Suprapubic skin (tissue), 4 donors: ENCODE measurements at places on chromosomes 3 and 15. TPM values are rescaled to one million over a fixed set of nuclear protein-coding genes. Genes with fewer than 3 reads are reported as not detected.

GRCh38 chr15:93973287-93973686 lies 258.1 kb upstream of the MCTP2 start:
- peak; percentile 84 for DNase-seq
- H3K27ac ChIP-seq, result no peak overlapping the region
- no peaks in the 10 kb centered on the region for H3K4me1 ChIP-seq
- H3K36me3 ChIP-seq, result no peaks in the 10 kb centered on the region
- no peak overlapping the region for H3K4me3 ChIP-seq
- no peaks in the 10 kb centered on the region for H3K27me3 ChIP-seq

COL6A5 gene
- total RNA-seq, result 0.32 TPM

- H3K4me3 ChIP-seq, result no peak overlapping the region
- no peaks in the 10 kb centered on the region for H3K4me1 ChIP-seq
- H3K36me3 ChIP-seq, result no peaks in the 10 kb centered on the region
Observed at GRCh38 chr15:71945012-71945411, 134.7 kb downstream of the NR2E3 start.

DNA sequence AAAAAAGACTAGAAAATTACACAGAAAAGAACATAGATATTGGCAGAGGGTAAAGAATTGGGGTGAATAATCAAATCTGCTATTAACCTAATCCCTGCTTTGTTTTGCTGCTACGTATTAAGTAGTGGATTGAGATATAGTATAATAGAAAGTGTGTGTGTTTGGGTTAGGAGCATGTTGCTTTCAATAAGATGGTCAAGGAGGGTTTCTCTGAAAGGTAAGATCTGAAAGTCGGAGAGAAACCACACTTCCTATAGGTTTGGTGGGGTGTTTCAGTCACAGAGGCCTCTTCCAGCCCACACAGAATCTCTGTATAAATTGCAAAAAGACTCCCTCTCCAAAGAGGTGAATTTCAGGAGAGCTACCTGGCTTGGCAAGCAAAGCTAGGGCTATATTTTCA lies 345.7 kb upstream of the SATB1 start:
- no peaks in the 10 kb centered on the region for H3K4me1 ChIP-seq
- H3K27me3 ChIP-seq, result no peaks in the 10 kb centered on the region
- DNase-seq, result no peak
- H3K4me3 ChIP-seq, result no peak overlapping the region

GRCh38 chr3:132180337-132180791 lies 136.8 kb upstream of the ACP3 start:
- H3K4me1 ChIP-seq, result no peaks in the 10 kb centered on the region
- H3K4me3 ChIP-seq, result no peak overlapping the region

GRCh38 chr3:171417813-171418212 lies 42.4 kb downstream of the TNIK start:
- no peaks in the 10 kb centered on the region for H3K4me1 ChIP-seq
- no peak overlapping the region for H3K4me3 ChIP-seq
- no peaks in the 10 kb centered on the region for H3K27me3 ChIP-seq
- H3K27ac ChIP-seq, result no peak overlapping the region

- no peaks in the 10 kb centered on the region for H3K4me1 ChIP-seq
- no peaks in the 10 kb centered on the region for H3K27me3 ChIP-seq
- H3K4me3 ChIP-seq, result no peak within 1 kb of the TSS
- peaks cover 31% of the 10 kb centered on the region for H3K36me3 ChIP-seq
- no peak for DNase-seq
Observed at GRCh38 chr15:65621638-65622037, at the start of gene SLC24A1. TSS of gene SLC24A1 (plus strand) at chr15:65621938. CDS start at chr15:65624081, 2,143 bp downstream.

GRCh38 chr3:25035526-25035925 lies 392.5 kb upstream of the RARB start:
- H3K4me3 ChIP-seq, result no peak overlapping the region
- H3K27me3 ChIP-seq, result no peaks in the 10 kb centered on the region
- H3K27ac ChIP-seq, result no peak overlapping the region
- H3K36me3 ChIP-seq, result no peaks in the 10 kb centered on the region
- H3K4me1 ChIP-seq, result peaks cover 14% of the 10 kb centered on the region

DNA sequence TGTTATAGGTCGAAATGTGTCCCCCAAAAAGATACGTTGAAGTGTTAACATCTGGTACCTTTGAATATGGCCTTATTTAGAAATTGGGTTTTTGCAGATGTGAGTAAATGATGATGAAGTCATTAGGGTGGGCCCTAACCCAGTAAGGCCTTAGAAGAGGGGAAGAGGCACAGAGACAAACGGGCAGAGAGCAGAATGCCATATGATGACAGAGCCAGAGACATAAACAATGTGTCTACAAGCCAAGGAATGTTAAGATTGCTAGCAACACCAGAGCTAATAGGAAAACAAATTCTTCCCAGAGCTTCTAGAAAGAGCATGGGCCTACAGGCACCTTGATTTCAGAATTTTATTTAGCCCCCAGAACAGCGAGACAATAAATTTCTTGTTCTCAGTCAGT lies 693.1 kb upstream of the NECTIN3 start:
- no peaks in the 10 kb centered on the region for H3K27me3 ChIP-seq
- no peak overlapping the region for H3K4me3 ChIP-seq
- DNase-seq, result no peak
- no peaks in the 10 kb centered on the region for H3K36me3 ChIP-seq
- H3K4me1 ChIP-seq, result no peaks in the 10 kb centered on the region

NME9 gene
- total RNA-seq, result not detected

CHRM5 gene
- not detected for total RNA-seq

DNA sequence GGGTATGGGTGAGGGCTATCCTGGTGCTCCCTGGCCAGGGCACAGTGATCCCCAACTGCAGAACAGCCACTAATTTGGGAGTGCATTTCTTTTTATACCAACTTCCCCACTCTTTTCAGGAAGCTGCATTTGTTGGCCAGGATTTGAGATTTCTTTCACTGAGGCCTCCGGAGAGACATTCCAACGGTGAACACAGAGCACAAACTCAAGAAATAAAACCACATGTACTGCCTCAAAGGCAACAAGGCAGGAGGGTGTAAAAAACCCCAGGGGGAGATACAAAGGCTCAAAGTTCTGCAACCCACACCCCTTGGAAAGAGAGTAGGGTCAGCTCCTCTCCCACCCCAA lies 65.3 kb downstream of the CPN2 start:
- no peak overlapping the region for H3K27ac ChIP-seq
- no peaks in the 10 kb centered on the region for H3K36me3 ChIP-seq

DNA sequence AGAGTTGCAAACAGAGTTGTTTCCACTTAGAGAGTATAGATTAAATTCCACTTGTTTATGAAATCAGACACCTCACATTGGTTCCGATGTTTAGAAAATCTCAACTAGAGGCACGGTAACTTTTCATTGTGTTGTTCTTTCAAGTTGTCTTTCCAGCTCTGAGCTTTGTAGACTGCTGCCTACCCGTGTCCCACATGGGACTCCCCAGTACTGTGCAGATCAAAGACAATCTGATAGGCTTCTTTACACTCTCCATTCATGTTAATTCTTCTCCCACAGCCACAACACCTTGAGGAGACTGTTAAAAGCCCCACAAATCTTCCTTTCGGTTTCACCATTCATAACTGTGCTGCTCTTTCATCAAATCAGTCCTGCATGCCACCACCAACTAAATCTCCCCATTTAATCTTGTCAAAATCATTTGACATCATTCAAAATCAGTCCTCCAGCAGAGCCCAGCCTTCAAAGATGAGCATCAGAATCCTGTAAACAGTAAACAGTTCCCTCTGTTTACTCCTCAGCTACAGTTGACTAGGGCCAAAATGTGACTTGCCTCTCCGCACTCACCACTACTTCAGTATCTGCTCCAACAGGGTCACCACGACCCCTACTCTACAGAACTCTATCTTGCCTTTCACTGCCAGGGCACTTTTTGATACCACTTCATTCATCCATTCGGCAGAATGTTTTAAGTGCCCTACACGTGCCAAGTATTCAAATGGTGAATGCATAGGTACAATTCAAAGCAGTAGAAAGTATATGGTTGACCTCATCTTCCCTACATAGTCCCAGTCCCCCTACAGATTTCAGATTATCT lies 8.3 kb downstream of the ANXA2 start:
- no peak for DNase-seq
- peaks cover 8% of the 10 kb centered on the region for H3K36me3 ChIP-seq

DNA sequence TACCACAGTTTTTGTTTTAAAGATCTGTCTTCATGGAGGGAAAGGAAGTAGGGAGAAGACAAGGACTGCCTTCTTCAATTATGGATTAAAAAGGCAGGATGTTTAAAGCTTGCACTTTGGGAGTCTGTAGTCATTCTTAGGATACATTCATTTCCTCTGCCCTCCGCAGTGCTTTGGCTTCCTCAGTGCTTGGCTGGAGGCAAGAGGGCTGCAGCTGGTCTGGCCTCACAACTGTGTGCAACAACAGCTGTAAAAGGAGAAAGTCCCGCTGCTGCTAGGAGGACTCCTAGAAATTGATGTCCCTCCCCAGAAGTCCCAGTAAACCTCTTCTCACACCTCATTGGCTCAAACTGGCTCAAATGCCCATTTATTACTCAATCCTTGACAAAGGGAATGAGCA lies 54.4 kb upstream of the PPP2R3A start:
- H3K27ac ChIP-seq, result no peak overlapping the region
- DNase-seq, result no peak
- no peaks in the 10 kb centered on the region for H3K27me3 ChIP-seq
- no peaks in the 10 kb centered on the region for H3K36me3 ChIP-seq
- no peak overlapping the region for H3K4me3 ChIP-seq

GRCh38 chr3:135383301-135383700 lies 582.2 kb upstream of the PPP2R3A start:
- H3K4me1 ChIP-seq, result no peaks in the 10 kb centered on the region
- no peaks in the 10 kb centered on the region for H3K27me3 ChIP-seq
- no peak overlapping the region for H3K4me3 ChIP-seq

DNA sequence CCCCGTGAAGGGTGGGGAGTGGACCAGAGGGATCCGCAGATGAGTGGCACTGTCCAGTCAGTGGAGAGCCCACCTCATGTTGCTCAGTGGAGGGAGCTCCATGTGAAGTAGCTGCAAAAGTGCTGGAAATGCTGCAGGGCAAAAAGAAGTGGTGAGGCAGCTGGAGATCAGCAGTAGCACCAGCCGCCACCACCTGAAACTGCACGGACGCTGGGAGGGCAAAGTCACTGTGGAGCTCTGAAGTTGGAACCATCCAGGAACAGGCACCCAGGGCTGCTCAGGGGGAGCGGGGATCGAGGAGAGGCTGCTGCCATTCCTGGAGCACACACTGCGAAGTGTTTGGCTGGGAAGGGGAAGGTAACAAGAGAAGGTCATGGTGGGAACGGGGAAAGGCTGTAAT lies 6.4 kb upstream of the ALDH1L1 start:
- H3K36me3 ChIP-seq, result no peaks in the 10 kb centered on the region
- H3K27me3 ChIP-seq, result peaks cover 7% of the 10 kb centered on the region
- no peak for DNase-seq
- no peaks in the 10 kb centered on the region for H3K4me1 ChIP-seq

SLC51B gene
- 0.60 TPM for total RNA-seq

GRCh38 chr3:116155841-116156240 lies 289.4 kb downstream of the LSAMP start:
- no peaks in the 10 kb centered on the region for H3K36me3 ChIP-seq
- no peak overlapping the region for H3K4me3 ChIP-seq
- H3K27ac ChIP-seq, result no peak overlapping the region
- DNase-seq, result no peak
- no peaks in the 10 kb centered on the region for H3K4me1 ChIP-seq
- H3K27me3 ChIP-seq, result no peaks in the 10 kb centered on the region

DNA sequence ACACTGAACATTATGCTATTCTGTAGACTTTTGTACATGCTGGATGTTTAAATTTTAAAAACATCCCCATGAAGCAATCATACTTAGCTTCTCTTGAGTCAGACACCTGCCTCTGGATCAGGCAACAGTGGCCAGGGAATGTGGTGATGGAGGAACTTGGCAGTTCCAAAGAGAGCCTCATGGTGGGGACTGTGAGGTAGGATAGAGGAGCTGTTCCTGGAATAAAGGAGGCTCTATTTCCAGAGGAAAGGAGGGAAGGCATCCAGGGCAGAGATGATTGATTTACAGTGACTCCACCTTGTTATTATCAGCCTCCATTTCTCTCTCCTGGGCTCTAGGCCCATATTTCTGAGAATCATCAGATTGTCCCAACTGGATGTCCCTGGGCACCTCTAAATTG lies 35.0 kb upstream of the ABHD17C start:
- no peak overlapping the region for H3K27ac ChIP-seq
- no peaks in the 10 kb centered on the region for H3K27me3 ChIP-seq
- H3K36me3 ChIP-seq, result no peaks in the 10 kb centered on the region
- H3K4me1 ChIP-seq, result peaks cover 4% of the 10 kb centered on the region

ALPK3 gene
- total RNA-seq, result 0.42 TPM

SOX14 gene
- not detected for total RNA-seq

DNA sequence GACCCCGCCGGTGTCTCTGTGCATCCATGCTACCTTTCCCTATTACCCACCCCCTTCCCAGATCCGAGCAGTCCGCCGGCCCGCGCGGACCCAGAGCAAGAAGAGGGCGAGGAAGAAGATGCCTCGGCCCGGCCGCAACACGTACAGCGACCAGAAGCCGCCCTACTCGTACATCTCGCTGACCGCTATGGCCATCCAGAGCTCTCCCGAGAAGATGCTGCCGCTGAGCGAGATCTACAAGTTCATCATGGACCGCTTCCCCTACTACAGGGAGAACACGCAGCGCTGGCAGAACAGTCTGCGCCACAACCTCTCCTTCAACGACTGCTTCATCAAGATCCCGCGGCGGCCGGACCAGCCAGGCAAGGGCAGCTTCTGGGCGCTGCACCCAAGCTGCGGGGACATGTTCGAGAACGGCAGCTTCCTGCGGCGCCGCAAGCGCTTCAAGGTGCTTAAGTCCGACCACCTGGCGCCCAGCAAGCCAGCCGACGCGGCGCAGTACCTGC lies 788 bp downstream of the FOXB1 start:
- DNase-seq, result no peak
- H3K36me3 ChIP-seq, result no peaks in the 10 kb centered on the region
- H3K27me3 ChIP-seq, result peaks cover 100% of the 10 kb centered on the region
- H3K4me3 ChIP-seq, result peak overlapping the region; percentile 54

DNA sequence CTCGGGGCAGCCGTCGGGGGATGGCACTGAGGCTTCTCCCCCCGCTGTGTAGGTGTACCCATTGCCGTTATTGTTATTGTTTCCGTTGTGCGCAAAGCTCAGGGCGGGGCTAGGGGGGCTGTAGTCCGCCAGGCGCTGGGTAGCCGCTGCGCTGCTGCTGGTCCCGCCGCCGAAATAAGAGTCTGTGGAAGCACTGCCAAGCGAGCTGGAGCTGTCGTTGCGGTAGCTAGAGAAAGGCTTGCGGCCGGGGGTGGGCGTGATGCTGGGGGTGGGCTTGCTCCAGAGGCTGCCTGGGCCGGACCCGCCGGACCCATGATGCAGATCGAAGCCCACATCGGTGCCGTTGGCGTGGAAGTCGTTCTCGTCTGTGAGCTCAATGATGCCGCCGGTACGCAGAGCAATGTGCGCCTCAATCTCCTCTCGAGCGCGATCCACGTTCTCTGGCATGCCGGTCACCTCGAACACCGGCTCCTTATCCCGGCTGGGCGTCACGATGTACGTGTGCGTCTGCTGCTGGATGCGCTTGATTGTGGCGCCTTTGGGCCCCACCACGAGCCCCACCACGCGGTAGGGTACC lies 1.9 kb downstream of the MEX3B start:
- peaks cover 7% of the 10 kb centered on the region for H3K27me3 ChIP-seq
- H3K4me1 ChIP-seq, result peaks cover 37% of the 10 kb centered on the region
- H3K27ac ChIP-seq, result no peak overlapping the region
- H3K4me3 ChIP-seq, result peak overlapping the region; percentile 83
- H3K36me3 ChIP-seq, result no peaks in the 10 kb centered on the region
- DNase-seq, result no peak
